ENCODE measurements at places on chromosomes 5 and 9.

GRCh38 chr9:4507306-4508130 is 17.2 kb downstream of the SLC1A1 start:
- DNase-seq = peak; percentile 35

GRCh38 chr9:83633255-83633654 is 10.3 kb downstream of the IDNK start:
- no peak for DNase-seq

- no peak for DNase-seq
These were observed 3.6 kb upstream of the RGMB start for GRCh38 chr5:98769959-98770208.

DNA sequence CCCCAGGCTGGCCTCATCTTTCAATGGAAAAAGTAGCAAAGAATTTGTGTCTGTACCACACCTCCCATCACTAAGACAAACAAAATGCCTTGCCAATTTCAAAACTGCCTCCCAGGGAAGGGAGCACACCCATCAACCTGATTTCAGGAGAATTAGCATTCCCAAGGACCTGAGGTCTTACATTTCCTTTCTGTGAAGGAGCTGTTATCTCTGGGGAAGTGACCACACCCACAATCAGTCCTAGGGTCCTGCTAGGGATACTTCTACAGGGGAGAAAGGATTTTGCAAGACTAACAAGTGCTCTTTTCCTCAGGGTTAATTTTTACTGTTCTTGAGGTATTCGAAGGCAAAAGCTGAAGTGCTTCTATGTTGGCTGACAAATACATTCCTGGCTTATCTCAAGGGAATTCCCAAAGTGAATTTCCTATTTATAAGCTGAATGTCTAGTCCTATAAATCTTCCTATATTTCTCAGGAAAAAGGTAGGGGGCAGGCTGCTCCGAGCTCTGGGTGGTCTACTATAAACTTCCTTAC is 97.4 kb upstream of the ITGA1 start:
- DNase-seq = peak; percentile 52

GRCh38 chr5:147267082-147267832 is 32.4 kb downstream of the STK32A start:
- no peak for DNase-seq

DNA sequence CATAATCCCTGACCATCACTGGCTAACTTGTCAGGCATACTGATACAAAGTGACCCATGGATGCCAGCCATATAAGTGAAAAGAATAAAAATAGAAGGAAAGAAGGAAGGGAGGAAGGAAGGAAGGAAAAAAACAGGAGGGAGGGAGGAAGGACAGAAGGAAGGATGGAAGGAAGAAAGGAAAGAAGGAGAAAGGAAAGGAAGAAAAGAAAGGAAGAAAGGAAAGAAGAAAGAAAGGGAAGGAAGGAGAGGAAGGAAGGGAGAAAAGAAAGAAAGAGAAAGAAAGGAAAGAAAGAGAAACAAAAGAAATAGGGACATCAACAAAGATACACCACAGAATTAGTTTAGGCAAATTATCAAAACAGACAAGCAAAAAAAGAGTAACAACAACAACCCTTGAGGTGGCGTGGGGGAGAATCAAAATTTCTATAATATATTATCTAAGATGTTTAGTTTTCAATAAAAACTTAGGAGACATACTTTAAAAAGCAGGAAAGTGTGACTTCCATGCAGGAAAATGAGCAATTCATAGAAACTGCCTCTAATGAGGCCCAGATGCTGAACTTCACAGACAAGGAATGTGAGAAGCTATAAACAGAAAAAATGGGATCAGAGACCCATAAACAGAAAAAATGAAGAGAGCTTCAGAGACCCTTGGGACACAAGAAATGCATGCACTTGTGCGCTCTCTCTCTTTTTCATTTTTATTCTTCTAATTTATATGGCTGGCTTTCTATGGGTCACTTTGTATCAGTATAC is 96.1 kb upstream of the NFIL3 start:
- no peak for DNase-seq

GRCh38 chr5:104569621-104570020 is 1007.0 kb upstream of the NUDT12 start:
- no peak for DNase-seq

GRCh38 chr9:122236681-122237080 is 7.9 kb upstream of the LHX6 start:
- DNase-seq = no peak

GRCh38 chr5:177312649-177313181 is 1.0 kb upstream of the MXD3 start:
- no peak for DNase-seq

GRCh38 chr9:79623799-79624721 is 52.3 kb downstream of the TLE4 start:
- DNase-seq = peak; percentile 15

- no peak for DNase-seq
These were observed 371.3 kb upstream of the RGMB start for GRCh38 chr5:98402130-98402529.

GRCh38 chr5:38612851-38613250 is 56.4 kb upstream of the LIFR start:
- no peak for DNase-seq

DNA sequence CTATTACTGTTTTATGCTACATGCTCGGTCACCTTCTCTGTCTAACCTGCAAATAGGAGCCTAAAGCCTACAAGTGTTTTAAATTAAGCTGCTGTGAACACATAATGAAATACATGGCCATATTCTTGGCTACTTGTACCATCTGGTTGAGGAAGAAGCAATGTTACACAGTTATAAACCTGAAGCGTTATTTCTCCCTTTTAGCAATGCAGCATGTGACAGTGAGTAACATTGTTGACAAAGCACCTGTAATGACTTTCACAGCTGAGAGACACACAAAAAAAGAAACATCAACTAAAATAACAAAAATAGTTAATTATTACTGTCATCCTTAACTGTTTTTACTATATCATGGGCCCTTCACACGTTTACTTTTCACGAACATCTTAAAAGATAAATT is 146.9 kb downstream of the RORB start:
- DNase-seq = no peak

GRCh38 chr5:26625099-26625498 is 413.3 kb downstream of the CDH9 start:
- no peak for DNase-seq

GRCh38 chr5:180135128-180135955 is 63.8 kb upstream of the RNF130 start:
- DNase-seq = peak; percentile 80

DNA sequence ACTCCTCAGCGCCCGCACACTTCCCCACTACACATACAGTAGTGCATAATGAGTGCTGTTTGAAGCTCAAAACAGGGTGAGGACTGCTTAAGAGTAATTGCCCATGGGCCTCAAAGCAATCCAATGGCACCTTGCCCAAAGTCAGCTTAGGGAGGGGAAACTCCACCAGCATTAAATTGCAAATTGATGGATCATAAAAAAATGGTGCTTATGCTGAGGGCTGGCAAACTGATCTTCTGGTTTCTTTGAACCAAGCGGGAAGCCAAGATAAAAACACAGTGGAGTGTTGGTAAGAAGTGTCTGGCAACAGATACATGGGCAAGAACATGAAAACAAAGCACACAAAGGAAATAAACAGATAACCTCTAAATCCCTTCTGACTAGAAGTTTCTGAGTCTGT is 28.0 kb downstream of the TLE1 start:
- no peak for DNase-seq

DNA sequence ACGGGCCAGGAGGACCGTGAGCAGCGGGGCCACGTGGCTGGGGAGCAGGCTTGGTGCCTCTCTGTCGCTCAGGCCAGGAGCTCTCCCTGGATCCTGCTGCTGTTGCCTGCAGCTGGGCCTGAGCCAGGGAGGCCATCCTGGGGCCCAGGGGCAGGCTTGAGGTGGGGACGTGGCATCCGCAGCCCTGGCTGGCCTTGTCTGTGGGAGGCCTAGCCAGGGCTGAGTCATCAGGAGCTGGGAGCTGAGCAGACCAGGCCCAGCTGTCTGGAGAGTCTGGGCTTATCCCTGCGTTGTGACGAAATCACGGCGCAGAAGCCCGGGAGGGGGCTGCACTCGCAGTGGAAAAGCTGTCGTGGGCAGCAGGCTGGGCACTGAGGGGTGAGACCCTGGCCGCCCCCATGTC is 138.8 kb upstream of the COL5A1 start:
- DNase-seq = peak; percentile 98

DNA sequence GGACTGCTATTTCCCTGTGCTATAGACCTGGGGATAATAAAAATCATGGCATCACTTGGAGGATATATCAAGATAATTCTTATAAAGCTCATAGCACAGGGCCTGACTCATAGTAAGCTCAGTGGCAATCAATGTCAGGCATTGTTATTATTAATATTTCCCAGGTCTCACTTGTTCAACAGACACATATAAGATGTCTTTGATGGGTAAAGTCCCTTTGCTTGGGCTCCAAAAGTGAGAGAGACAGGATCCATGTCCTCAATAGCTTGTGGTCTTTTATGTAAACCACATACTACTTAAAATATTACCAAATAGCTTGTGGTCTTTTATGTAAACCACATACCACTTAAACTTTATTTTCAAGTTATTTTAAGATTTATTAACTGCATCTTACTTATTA is 11.2 kb downstream of the SH3RF2 start:
- DNase-seq = no peak

- DNase-seq = no peak
These were observed 2.2 kb downstream of the C8G start for GRCh38 chr9:136947028-136947891.

DNA sequence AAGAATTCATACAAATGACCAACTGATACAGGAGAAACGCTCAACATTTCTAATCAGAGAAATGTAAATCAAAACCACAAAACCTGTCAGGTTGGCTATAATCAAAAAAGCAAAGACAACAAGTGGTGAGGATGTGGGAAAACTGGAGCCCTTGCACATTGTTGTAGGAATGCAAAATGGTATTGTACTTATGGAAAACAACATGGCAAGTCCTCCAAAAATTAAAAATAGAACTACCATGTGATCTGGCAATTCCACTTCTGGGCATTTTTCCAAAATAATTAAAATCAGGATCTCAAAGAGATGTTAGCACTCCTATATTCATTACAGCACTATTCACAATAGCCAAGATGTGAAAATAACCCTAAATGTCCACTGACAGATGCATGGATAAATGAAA is 76.1 kb downstream of the FNIP1 start:
- peak; percentile 58 for DNase-seq

DNA sequence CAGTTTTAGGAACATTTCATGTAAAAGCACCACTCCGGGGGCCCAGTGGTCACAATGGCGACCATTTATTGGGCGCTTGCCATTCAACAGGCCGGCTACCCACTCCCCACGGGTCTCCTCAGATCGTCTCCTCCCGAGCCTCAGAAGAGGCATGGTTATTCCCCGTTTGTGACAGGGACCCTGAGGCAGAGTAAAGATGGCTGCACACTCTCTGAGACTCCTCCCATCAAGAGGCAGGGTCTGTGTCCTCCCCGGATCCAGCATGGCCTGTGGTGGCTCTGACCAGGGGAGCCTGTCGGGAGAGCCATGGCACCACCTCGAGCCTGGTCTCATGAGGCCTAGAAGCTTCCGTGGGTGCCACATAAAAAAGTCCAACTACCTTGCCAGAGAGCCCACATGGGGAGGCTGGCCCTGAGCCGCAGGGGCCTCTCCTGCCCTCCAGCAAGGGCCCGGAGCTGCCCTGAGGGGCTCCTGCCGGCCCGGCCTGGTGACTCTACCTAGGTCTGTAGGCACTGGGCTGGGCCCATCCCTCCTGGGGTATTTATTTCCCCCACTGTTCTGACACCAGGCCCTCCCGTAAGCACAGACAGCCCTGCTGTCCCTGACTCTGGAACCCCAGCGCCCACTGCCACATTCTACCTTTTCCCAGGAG is 90.8 kb downstream of the VAV2 start:
- no peak for DNase-seq

DNA sequence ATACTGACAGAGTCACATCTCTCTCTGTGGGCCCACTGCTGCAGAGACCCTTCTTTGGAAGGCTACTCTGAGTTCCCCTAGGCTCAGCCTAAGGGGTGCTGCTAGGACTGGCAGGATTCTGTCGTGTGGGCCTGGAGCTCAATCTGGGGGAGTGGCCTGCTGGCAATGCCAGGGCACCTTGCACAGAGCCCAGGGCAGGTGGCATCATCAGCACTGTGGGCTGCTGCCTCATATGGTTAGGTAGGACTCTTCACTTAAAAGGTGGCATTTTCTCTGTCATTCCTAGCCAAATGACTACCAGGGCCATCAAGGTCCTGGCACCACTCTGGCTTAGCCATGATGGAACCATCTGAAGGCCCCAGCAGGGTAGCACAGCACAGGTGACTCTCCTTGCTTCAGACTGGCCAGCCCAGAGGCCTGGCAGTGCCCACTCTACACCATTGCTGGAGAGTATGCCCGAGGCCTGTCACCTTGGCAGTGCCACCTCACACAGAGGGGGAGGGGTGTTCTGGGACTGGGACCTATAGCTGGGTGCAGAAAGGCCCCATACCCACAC is 21.9 kb downstream of the PITX1 start:
- no peak for DNase-seq

GRCh38 chr9:6080154-6080716 is 64.8 kb upstream of the RANBP6 start:
- peak; percentile 86 for DNase-seq

GRCh38 chr5:34486160-34486848 is 169.8 kb upstream of the RAI14 start:
- peak; percentile 93 for DNase-seq

GRCh38 chr5:103706939-103707682 is 144.5 kb upstream of the NUDT12 start:
- DNase-seq = no peak

DNA sequence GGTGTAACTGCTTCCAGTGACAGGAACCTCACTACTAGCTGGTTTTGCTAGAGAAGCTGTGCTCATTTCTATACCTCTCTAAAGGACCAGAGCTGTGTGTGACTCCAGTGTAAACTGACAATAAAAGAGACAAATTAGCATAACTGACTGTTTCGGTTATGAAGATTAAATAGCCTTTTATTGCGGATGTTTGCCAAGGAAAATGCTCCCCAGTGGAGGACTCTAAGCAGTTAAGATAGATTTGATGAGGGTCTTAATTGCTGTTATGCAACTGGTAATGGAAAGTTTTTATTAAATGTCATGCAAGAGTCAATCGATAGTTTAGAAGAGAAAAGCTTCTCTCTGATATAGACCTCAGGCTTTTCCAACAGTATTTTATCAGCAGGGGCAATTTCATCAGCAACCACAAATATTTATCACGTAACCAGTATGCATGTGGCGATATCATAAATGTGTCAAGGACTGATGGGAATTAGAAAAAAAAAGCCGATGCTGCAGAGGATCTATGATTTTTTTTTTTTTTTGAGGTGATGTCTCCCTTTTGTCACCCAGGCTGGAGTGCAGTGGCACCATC is 275.2 kb upstream of the DMAC1 start:
- no peak for DNase-seq

Data from cardiac fibroblast (primary cell).